ENCODE measurements at places on chromosomes 6 and 20.
A peak's percentile ranks its signal among the peaks of the same experiment; 100 is the strongest.

- DNase-seq = no peak
These were observed 76.1 kb upstream of the SLC4A11 start for GRCh38 chr20:3315136-3315535.

- DNase-seq = no peak
These were observed 99.1 kb downstream of the ALDH8A1 start for GRCh38 chr6:134850721-134851305.

- DNase-seq = no peak
These were observed 266.0 kb downstream of the ADGRB3 start for GRCh38 chr6:68901044-68901443.

- DNase-seq = peak; percentile 69
These were observed at the start of gene SH3BGRL2 for GRCh38 chr6:79630883-79631692. Gene SH3BGRL2, plus strand, starts transcription at chr6:79631329. Its CDS starts 133 bp downstream, at chr6:79631462.

GRCh38 chr6:21158873-21159272, 434.7 kb upstream of the SOX4 start:
- no peak for DNase-seq

GRCh38 chr6:83893024-83893423, 33.5 kb downstream of the CYB5R4 start:
- DNase-seq = no peak

GRCh38 chr20:3243718-3244358, 4.8 kb upstream of the SLC4A11 start:
- DNase-seq = no peak

GRCh38 chr20:39453890-39454289, 491.7 kb downstream of the DHX35 start:
- no peak for DNase-seq

DNA sequence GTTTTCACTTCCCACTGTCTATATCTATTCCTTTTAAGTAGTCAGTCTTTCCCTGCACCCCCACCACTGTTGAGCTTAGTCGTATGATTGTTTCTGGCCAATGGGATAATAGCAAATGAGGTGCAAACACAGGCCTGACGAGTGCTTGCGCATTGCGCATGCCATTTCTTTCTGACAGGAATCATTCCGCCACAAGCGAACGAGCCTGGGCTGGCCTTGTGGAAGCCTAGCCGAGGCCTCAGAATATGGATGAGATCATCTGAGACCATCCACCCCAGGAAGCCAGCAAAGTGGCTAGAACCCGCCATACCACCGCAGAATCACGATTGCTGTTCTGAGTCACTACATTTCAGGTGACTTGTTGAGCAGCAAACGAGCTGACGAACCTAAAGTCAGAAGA, 52.2 kb upstream of the PRL start:
- no peak for DNase-seq

- DNase-seq = no peak
These were observed 11.2 kb downstream of the ZCCHC3 start for GRCh38 chr20:308427-309038.

DNA sequence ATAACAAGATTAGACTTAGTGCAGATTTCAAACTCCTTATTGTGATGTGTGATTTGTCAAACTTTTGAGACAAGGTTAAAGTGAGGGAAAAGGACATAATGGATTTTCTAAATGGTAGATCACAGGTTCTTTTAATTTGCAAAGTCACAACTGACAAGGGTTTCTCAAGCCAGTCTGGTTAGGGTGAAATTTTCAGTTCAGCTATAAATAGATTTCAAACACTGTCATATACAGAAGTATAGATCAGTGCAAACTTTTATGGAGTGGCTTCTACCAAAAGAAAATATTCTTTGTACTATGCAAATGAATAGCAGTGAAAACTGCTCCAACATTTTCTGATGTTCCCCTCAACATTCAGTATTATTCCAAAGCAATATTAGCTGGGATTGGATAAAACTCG, 337.1 kb upstream of the MAN1A1 start:
- DNase-seq = no peak

- no peak for DNase-seq
These were observed 135.1 kb downstream of the B3GAT2 start for GRCh38 chr6:70821751-70822150.

- DNase-seq = no peak
These were observed 3.1 kb downstream of the MAN1A1 start for GRCh38 chr6:119346450-119346849.

GRCh38 chr20:48098866-48099265, 313.6 kb upstream of the SULF2 start:
- DNase-seq = no peak

GRCh38 chr20:20272686-20273085, 95.2 kb upstream of the INSM1 start:
- DNase-seq = peak; percentile 78

GRCh38 chr20:53122853-53123252, 150.7 kb downstream of the TSHZ2 start:
- DNase-seq = no peak

- DNase-seq = no peak
These were observed 161.5 kb upstream of the POU3F2 start for GRCh38 chr6:98672681-98673475.

DNA sequence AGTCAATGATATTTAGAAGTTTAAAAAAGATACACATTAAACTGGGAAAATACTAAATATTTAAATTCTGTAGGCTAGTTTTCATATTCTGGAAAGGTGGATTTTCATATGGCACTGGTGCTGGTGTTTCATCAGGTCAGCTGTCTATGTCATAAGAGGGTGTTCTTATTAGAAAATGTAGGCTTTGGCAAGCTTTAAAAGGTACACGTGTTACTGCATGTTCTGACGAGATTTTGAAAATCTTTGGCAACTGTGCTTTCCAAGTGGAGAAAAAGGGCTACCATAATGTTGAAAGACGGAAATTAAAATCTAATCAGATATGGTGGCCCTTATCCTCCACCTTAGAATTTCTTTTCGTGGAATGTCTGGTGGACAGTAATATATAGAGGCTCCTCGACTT, 30.0 kb downstream of the SLC22A3 start:
- no peak for DNase-seq

- no peak for DNase-seq
These were observed 562.1 kb downstream of the PRKN start for GRCh38 chr6:162165479-162165878.

DNA sequence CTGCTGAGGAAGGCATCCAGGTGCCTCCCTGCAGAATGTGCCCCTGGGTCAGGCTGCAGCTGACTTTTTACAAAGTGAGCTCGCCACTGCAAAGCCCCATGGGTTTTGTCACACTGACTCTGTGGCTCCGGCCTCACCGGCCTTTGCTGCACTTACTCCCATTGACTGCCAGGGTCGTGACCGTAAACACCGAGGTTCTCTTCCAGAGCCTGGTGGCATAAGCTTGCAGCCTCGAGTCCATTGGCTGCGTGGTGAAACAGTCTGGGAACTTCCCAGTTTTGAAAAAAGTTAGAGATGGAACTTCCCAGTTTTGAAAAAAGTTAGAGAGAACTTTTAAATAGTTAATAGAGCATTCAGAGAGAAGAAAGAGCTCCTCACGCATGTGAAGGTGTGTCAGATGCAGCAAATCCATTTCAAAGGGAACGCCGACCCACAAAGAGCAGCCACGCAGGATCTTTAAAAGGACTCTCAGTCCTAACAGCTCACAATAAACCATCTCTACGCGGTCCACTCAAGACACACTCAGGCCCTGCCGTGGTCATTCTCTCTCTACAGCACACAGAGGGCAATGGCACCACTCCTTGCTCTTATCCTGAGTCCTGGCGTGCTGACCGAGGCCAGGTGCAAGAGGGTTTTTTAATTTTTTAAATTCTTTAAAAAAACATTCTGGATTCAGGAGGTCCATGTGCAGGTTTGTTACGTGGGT, 12.8 kb downstream of the RAMACL start:
- no peak for DNase-seq

DNA sequence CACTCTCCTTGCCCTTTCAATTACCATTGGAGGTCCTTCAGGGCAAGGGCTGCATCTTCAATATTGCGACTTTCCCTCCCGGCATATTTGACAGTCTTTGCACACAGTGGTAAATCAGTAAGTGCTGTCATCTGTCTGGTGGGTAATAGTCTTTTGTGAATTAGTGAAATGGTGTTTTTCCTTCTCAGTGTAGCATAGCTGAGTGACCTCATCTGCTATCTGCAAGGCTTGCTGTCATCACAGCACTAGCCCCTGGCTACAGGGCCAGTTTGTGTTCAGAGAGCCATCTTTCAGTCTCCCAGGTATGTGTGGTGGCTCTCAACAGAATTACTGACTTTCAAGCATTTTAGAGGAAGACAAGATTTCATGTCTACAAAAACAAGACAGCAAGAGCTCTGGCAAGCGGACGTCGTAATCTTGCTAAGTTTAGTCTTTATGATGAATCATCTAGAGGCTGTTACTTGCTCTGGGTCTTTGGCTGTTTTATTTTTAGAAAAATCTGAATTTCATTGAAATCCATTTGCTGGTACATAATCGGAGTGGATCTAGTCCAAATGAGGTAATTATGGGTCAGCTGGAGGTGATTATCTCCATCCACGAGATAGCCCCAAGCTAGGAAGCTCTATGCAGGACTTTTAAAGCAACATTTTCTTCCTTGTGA, 528.9 kb downstream of the EPM2A start:
- no peak for DNase-seq

DNA sequence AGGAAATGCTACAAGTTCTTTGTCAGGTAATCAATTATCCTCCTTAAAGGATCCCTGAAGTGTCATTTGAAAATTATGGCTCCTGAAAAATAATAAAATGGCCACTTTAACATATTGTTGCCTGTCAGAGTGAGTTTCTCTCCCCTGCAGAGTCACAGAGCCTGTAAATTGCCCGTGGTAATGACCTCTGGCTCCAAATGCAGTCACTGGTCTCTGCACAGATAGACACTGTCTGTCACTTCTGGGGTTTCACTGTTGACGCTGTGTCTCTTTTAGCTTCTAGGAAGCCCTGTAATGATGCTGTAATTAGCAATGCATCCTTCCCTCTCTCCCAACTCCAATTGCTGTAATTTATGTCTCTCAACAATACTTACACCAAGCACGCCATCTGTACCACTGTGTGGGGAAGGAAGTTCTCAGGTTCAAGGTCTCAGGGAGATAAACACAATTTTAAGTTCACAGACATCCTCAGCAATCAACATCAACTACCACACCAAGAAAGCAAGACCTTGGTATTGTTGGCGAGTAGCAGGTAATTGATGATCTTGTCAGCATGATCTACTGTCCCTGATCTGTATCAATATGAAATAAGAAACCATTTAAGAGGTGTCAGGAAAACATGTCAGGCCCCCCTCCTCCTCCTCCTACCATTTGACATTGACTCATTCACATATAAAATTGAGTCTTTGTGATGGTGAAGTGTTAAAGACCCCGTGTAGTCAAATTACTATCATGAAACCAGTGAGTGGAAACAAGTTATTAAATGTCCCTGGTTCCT, 91.2 kb upstream of the SULF2 start:
- DNase-seq = no peak

- no peak for DNase-seq
These were observed 384.1 kb downstream of the GRIK2 start for GRCh38 chr6:101777646-101778045.

- no peak for DNase-seq
These were observed 28.9 kb upstream of the C6orf58 start for GRCh38 chr6:127547904-127548649.

- no peak for DNase-seq
These were observed 16.7 kb upstream of the FOXF2 start for GRCh38 chr6:1372690-1373089.

DNA sequence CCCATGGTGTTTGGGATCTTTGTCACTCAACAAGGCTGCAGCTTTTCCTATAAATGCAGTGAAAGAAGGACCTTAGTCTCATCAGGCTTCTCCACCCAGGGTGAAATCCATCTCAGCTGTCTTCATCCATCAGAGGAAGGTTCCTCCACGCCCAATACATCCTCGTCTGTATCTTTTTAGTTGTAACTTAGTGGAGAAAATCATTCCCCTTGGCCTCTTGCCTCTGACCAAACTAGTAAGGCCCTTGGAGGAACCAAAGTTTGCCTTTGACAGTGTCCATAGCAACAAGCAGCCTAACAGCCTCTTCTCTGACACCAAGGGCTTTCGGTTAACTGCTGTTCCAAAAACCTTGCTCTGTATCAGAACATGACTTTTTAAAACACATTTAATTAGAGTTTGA, 230.3 kb upstream of the ECI2 start:
- DNase-seq = no peak

DNA sequence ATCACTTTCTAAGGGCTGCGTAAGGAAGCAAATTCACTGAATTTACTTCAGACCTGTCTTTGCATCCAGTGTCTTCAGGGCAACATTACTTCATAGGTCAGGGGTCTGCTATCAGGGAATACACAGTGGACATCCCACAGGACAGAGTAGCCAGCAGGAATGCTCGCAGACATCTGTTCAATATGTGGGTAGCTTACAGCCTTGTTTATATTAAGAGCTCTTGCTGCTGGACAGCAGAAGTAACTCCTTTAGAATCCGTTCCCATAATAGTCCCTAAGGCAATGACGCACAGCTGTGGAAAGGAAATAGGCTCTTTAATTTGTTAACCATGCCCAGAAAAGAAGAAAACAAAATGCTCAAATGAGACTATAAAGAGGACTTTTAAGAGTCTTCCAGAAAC, 198.7 kb downstream of the MOXD1 start:
- no peak for DNase-seq

- no peak for DNase-seq
These were observed 5.9 kb downstream of the HLA-A start for GRCh38 chr6:29948277-29948676.

DNA sequence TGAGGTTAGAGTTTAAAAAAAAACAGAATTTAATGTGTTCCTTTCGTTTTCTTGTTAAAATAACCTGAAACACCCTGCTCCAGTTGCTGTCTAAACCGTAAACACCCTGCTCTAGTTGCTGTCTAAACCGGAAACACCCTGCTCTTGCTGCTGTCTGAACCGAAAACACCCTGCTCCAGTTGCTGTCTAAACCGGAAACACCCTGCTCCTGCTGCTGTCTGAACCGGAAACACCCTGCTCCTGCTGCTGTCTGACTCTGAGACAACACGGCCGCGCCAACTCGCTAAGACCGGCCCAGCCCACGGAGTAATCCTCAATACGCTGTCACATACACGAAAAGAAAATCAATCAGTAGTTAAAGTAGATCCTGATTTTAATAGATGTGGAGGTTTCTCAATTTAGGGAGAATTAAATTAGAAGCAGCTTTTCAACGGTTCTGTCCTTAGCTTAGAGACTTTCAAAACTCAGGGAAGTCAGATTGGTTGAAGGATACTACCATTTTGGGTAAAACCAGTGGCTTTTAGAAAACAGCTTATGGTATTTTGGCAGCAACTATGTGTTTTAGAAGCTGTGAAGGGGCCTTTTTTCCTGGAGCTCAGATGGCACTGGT, 98.3 kb downstream of the RAMACL start:
- peak; percentile 84 for DNase-seq

DNA sequence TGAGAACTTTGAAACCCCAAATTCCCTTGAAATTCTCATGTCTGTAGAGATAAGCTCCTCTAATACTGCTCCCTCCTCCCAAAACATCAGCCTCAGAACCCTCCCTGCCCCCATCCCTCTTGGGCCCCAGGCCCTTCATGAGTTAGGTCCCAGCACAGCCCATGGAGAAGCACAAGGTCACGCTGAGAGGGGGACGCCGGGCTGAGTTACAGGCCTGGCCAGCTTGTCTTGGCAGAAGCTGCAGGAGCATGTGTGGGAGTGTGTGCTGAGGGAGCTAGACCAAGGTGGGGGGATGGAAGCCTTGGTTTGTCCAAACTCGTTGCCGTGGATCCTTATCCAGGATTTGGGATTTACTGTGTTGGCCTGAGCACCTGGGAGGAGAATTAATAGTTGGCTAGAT, 8.5 kb upstream of the PTCRA start:
- DNase-seq = no peak
